ENCODE measurements at places on chromosomes 13 and 19.

DNA sequence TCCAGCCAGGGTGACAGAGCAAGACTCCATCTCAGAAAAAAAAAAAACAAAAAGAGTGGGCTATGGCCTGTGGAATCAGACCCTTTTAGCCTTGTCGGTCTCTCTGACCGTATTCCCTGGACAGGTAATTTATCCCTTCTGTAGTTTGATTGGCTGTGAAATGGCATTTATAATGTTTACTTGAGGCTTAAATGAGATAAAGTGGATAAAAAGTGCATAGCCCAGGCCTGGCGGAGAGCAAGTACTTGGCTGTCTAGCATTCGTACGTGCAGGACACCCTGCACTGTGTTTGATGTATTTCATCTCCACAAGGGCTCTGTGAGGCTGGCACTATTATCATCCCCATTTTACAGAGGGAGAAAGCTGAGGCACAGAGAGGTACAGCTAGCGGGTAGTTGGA is 7.0 kb downstream of the NTN5 start:
- peaks cover 5% of the 10 kb centered on the region for H3K4me1 ChIP-seq
- DNase-seq, result no peak
- peaks cover 19% of the 10 kb centered on the region for H3K36me3 ChIP-seq
- no peaks in the 10 kb centered on the region for H3K27me3 ChIP-seq
- no peak overlapping the region for H3K4me3 ChIP-seq

DNA sequence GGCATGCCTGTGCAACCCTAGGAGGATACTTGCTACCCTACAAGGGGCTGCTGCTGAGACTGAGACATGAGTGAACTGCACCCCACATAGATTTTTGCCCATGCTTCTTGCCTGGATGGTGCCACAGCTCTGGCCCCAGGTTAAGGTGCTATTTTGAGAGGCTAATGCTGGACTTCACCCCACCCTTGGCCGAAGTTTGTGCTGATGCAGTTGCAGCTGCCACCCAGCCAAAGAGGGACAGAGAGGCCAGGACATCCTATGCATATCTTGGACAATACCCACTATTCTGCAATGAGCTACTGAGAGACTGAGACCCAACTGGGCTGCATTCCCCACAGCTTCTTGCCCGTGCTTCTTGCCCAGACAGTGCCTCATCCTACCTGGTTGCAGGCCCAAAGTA is 34.6 kb downstream of the NHLRC3 start:
- no peaks in the 10 kb centered on the region for H3K36me3 ChIP-seq
- H3K4me1 ChIP-seq, result no peaks in the 10 kb centered on the region
- H3K27me3 ChIP-seq, result peaks cover 50% of the 10 kb centered on the region
- no peak overlapping the region for H3K4me3 ChIP-seq
- no peak overlapping the region for H3K27ac ChIP-seq

- H3K4me3 ChIP-seq, result no peak overlapping the region
- peaks cover 40% of the 10 kb centered on the region for H3K36me3 ChIP-seq
Observed at GRCh38 chr19:49915271-49915670, 13.7 kb upstream of the ATF5 start.

DNA sequence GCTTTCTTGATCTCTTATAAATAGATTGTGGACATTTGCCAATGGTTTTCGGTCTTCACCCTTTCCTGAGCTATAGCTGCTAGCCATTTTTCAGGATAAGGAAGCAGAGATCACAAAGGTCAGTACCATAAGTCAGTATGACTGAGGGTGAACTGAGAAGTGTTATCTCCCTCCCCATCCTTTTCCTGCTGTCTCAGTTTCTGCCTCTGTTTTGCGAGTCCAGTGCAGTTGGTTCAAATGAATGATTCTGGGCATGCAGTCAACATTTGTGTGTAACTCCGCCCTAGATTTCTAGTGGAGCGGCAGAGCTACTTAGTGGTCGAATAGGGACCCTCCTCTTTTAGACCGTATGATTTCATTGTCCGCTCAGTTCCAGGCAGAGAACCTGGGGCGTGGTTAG is 460.8 kb upstream of the ARGLU1 start:
- DNase-seq, result no peak
- H3K36me3 ChIP-seq, result no peaks in the 10 kb centered on the region
- no peaks in the 10 kb centered on the region for H3K27me3 ChIP-seq
- H3K4me3 ChIP-seq, result no peak overlapping the region
- H3K27ac ChIP-seq, result no peak overlapping the region

DNA sequence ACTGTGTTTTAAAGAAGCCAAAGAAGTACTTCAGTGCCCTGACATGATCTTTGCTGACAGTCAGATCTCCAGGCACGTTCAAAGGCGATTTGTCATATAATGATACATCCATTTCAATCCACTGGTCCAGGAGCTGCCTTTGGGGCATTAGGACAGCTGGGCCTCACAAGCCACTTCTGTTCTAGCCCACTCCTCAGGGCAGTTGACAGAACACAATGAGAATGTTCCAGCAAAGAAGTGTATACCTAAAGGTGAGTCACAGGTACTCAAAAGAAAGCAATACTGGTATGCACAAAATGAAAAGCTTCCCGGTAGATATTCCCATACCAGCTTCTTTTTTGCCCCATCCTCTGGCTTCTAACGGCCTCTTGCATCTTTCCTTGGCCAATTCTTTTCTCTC is 12.5 kb upstream of the MAP3K10 start:
- H3K36me3 ChIP-seq, result no peaks in the 10 kb centered on the region
- DNase-seq, result no peak
- H3K27me3 ChIP-seq, result peaks cover 29% of the 10 kb centered on the region
- H3K27ac ChIP-seq, result no peak overlapping the region
- no peak overlapping the region for H3K4me3 ChIP-seq

GRCh38 chr19:11370744-11371143 is 3.7 kb upstream of the SWSAP1 start:
- no peak overlapping the region for H3K4me3 ChIP-seq
- H3K36me3 ChIP-seq, result peaks cover 6% of the 10 kb centered on the region
- H3K4me1 ChIP-seq, result peaks cover 3% of the 10 kb centered on the region
- DNase-seq, result no peak

- H3K36me3 ChIP-seq, result peaks cover 59% of the 10 kb centered on the region
- H3K27me3 ChIP-seq, result no peaks in the 10 kb centered on the region
- no peak overlapping the region for H3K27ac ChIP-seq
Observed at GRCh38 chr13:24500977-24501376, 11.6 kb downstream of the PARP4 start.

DNA sequence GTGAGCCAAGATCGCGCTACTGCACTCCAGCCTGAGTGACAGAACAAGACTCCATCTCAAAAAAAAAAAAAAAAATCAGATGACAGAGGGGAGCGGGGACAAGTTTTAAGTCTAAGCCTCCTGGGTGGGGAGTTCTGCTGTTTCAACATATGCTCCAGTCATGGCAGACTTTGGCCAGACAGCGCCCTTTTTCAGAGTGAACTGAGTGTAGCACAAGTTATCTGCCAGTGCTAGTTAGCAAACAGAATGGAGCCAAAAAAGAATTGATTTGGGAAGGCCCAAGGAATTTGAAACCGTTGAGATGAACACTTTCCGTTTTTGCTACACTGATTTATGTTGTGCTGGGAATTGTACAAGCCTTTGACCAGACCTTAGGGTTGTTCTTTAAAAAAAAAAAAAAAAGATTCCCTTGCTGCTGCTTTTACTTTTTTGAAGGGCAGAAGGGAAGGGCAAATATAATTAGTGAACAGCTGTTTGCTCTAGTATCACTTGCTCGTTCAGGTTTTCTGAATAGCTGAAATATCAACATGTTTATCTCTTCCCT is 5.7 kb downstream of the ACTN4 start:
- peaks cover 28% of the 10 kb centered on the region for H3K36me3 ChIP-seq
- H3K4me1 ChIP-seq, result peaks cover 89% of the 10 kb centered on the region
- peak overlapping the region; percentile 95 for H3K27ac ChIP-seq
- no peak for DNase-seq
- no peak overlapping the region for H3K4me3 ChIP-seq

DNA sequence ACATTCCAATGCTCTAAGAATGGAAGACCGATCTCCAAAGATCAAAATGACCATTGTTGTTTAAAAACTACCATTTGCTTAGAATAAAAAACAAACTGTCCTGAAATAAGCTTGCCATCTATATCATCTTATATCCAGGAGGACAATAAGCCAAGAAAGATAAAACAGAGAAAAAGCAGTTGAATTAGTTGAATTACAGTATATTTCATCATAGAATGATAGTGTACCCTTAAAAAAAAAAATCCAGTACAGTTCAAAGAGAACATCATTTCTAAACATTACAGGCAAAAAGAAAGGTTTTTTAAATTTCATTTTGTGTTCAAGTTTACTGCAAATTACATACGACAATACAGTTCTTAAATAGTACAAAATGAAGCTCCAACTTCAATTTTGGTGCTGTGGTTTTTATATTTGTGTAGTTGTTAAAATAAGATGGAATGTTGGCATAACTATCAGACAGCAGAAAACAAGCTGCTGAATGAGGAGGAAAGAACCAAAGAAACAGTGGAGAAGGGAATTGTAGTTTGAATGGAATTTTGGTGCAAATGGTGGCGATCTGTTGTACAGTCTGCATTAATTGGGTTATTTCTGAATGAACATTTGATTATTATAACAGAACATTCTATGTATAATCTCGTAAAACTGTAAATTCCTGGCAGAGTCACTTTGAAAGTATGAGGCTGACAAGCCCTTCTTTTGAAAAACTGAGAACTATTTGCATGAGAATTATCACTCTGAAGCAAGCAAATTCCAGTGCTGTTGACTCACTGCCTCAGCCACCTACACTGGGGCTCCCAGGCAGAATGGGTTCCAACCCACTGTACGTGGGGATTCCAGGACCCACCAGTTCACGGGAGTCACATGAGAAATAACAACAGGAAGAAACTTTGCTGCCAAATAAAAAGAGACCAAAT is 37.7 kb downstream of the LHFPL6 start:
- H3K27me3 ChIP-seq, result peaks cover 11% of the 10 kb centered on the region
- no peaks in the 10 kb centered on the region for H3K36me3 ChIP-seq
- no peaks in the 10 kb centered on the region for H3K4me1 ChIP-seq
- no peak overlapping the region for H3K4me3 ChIP-seq

- H3K27me3 ChIP-seq, result no peaks in the 10 kb centered on the region
- DNase-seq, result peak; percentile 12
- H3K4me3 ChIP-seq, result peak overlapping the region; percentile 96
- H3K27ac ChIP-seq, result peak overlapping the region; percentile 96
- peaks cover 30% of the 10 kb centered on the region for H3K36me3 ChIP-seq
Observed at GRCh38 chr19:17076543-17076991, 990 bp downstream of the MYO9B start.

Data from effector memory CD8-positive, alpha-beta T cell (primary cell).